ENCODE measurements at places on chromosomes 11 and 22. TPM values are rescaled to one million over a fixed set of nuclear protein-coding genes. Genes with fewer than 3 reads are reported as not detected.

DNA sequence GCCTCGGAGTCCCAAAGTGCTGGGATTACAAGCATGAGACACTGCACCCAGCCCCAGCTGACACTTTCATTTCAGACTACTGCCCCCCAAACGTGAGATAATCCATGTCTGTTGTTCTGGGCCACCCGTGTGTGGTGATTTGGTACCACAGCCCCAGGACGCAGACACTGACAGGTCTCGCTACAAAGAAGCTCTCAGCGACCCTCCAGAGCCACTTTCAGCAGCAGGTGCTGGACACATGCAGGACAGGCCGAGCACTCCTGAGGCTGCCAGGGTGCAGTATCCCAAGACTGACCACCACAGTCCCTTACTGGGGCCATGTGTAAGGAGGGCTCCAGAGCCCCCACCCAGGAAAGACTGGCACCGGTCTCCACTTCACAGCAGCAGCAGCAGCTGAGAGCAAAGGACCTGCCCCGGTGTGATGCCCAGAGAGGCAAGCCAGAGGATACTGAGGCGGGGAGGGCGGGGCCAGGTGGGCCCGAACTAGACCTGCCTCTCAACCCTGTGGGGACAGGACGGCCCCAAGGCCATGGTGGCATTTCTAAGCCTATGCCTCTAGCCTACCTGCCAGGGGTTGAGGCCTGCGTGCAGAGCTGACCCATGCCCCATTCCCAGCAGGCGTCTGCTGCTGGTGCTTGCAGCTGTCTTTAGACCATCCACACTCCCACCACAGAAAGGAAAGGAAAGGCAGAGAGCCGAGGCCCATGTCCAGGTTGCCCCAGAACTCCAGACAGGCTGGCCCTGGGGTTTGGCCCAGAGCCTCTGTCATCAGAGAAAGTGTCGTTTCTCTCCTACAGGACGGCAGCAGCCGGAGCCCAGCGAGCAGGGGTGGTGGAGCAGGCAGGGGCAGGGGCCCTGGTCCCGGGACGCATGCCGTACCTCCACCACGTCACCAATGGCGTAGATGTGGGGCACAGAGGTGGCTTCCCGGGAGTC, 28.0 kb upstream of the GNB1L start:
- DNase-seq = no peak

Gene C11orf21
- 1.5 TPM for total RNA-seq

DNA sequence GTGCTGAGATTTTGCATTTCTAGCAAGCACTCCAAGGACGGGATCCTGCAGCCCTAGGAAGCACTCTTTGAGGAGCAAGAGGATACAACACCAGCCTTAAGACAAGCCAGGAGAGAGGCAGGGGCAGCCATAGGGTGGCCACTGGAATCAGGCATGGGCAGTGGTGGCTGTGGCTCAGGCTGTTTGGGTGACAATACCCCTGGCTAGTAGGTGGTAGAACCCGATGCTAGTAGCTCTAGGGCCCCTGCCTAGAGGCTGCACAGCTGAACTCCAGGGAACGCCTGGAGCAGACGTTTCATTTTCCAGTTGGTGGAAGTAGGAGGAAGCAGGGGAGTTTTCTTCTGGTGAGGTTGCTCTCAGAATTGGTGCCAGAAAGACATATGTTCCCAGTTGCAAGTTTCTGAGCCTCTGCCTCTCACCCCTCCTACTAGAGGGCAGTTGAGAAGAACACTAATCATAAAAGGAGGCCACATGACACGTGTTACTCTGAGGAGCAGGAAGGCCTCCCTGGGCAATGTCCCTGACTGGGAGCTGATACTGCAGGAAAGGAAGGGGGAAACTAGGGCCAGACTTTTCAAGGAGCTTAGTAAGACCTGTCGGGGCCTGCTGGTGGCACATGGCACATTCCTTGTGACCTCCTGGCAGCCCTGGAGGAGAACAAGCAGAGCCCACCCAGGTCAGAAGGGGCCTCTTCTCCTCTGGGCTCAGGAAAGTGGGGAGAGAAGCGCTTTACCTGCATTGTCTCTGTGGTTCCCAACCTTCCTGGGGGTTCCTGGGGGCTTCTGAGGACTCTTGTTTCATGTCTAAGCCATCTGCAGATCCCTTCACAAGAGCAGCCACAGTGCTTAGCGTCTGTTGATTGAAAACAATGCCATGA, 56.6 kb upstream of the DRD2 start:
- DNase-seq = no peak

Gene ZNF70
- total RNA-seq = 1.4 TPM

DNA sequence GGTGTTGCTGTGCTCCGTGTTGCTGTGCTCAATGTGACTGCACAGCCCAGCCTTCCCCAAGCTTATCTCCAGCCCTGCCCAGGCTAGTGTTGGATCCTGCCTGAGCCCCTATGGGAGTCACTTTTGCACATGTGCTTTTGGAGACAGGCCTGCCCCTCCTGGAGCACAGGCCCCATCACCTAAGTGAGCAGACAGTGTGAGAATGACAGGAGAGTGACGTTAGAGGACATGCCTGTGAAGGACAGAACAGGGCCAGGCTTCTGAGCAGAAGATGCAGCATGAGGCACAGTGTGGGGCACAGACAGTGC, 36.6 kb upstream of the SUSD2 start:
- no peak for DNase-seq

DNA sequence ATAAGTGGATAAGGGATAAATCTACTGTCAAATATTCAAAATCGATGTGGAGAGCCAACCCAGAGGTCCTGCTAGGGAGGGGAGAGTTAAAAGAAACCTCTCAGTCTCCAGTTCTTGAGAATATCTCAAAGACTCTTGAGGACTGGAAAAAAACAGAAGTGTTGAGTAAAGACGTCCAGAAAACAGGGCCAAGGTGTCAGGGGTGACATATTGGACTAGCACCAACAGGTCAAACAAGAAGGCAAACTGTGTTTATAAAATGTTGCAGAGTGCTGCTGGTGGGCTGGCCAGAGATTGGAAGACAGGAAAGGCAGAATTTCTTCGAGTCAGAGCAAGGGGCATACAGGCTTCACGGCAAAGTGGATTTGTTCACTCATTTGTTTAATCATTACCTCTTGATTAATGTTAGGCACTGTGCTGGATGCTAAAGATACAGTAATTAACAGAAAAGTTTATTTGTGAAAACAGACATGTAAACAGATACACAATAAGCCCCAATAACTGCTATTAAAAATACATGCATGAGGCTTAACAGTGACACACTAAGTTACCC, 33.7 kb upstream of the SMPD1 start:
- DNase-seq = no peak
